ENCODE measurements at places on chromosomes 5 and 9.
A peak's percentile ranks its signal among the peaks of the same experiment; 100 is the strongest.

- no peak for DNase-seq
These were observed 105.9 kb upstream of the CDKN2B start for GRCh38 chr9:22114956-22115355.

DNA sequence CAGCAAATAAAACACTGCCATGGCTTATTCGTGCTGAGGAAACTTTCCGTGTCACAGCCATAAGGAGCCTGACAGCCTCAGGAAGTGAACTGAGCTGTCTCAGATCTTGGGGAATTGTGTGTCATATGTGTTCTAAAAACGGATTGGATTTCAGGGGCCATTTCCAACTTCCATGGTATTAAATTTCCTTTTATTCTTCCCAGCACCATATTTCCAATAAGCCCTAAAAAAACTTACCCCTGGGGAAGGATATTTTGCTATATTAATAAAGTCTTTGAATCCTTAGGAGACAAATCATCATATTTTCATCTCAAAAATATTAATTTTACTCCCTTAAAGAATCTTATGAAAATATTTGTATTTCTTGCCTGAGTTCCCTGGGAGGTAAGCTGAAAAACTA is 93.9 kb downstream of the LHFPL2 start:
- no peak for DNase-seq

DNA sequence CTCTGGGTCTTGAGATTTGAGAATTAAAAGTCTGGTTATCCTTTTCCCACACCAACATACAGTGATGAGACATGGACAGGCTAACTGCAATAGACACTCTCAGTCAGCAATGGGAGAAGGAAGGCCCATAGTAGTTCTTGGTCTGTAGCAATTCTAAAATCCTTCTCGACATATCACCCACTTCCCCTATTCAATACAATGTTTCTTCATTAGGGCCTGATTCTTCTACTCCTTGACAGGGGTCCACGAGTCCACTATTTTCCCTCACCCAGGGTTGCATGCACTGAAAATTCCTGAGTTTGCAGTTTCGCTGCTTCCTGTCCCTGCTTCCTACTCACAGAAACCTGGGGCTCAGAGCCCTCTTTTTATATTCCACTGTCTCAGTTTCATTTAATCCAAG is 402.8 kb downstream of the MAT2B start:
- no peak for DNase-seq

- no peak for DNase-seq
These were observed 351.4 kb upstream of the FTMT start for GRCh38 chr5:121500310-121500709.

DNA sequence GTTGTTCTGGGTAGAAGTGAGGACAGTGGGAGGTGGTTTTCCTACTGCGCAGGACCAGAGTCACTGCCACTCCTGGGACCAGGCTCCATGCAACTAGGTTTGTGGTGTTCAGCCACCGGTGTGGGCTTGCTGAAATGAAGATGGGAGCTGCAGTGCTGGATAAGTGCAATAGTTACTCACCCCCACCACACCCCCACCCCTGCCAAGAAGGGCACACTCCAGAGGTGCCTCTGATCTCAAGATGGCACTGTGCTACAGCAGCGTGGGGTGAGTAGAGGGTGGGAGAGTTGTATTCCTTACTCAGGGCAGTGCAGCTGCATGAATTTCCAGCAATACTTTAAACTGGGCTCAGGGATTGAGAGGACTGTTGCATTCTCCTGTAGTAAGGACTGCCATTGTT is 187.4 kb upstream of the TLX3 start:
- no peak for DNase-seq

GRCh38 chr9:89234205-89235067 is 55.8 kb upstream of the SHC3 start:
- peak; percentile 6 for DNase-seq

DNA sequence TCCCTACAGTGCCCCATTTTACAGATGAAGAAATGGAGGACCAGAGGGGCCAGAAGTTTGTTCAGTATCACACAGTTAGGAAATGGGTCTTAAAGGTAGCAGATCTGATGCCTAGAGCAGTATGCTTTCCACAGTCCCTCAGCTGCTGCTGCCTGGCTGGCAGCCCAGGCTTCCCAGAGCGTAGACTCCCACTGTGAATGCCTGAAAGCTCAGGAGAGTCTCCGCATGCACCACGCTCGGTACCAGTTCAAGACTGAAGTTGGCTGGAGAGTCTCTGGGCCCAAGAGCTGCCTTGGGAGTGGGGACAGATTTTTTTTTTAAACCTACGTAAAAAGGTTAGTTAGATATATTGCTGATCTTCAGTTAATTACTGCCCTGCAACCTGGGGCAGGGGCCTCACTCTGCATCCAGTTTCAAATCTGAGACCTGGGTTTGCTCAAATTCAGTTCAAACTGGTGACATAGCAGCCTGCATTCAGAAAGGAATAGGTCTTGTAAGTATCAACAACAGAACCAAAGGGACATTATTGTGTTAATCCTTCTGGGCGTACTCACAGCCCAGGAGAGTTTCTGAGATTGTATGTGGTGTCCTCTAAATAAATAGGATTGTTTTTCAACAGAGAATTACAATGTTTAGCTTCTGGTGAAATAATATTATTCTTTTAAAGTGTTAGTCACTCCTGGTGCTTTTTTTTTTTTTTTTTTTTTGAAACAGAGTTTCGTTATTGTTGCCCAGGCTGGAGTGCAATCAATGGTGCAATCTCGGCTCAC is 8.3 kb downstream of the NANS start:
- no peak for DNase-seq

GRCh38 chr9:14063756-14064155 is 250.2 kb downstream of the NFIB start:
- no peak for DNase-seq

DNA sequence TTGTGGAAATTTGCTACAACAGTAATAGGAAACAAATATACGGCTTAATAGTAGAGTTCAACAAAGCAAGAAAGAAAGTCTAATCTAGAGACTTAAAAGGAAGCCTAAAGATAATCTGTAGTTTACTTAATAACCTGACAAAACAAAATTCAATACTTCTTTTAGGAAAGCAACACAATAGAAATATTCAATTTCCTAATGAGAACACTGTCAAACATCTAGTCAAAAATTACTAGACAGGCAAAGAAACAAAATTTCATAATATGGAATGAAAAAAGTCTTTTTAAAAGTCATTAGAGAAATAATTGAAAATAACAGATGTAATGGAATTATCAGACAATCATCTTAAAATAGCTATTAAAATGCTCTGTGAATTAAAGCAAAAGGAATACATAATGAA is 692.5 kb upstream of the ADAMTS16 start:
- no peak for DNase-seq

DNA sequence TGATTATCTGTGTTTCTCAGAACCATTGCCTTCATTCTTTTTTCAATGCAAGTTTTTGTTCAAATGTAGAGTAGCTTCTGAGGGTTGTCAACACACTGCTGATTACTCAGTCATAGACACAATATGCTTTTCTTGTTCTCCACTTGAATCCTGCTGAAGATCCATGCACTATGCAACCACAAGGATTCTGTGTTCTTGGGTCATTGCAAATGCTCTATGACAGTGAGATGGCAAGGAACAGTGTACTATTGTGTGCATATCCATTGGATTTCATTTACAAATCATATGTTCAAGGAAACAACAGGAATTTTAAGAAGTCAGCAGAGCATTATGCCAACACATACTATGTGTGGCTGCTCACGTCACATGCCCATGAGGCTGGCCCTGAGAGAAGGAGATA is 1590.2 kb downstream of the EFNA5 start:
- DNase-seq: no peak

GRCh38 chr9:36937951-36938350 is 96.1 kb downstream of the PAX5 start:
- no peak for DNase-seq

DNA sequence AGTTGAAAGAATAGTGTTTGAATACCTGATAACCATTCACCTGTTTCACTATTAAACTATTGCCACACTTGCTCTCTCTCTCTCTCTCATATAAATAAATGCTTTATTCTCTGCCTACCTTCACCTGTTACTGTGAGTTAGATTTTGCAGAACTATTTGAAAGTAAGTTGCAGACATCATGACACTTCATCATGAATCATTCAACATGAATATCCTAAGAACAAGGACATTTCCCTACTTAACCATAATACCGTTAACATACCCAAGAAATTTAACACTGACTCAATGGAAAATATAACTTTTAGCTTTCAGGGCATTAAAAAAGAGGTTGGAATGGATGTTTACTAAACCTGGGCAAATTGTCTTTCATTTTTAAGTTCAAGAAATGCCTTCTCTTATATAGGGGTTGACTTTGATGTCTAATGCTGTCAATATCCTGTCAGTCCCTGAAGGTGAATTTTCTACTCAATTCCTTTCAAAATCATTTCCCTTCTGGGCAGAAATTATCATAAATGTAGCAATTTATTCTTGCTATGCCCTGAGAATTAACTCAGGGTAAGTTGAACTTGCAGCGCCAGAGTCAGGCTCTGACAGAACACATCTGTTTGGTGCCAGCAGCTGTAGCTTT is 582.6 kb upstream of the TLE4 start:
- DNase-seq: no peak

GRCh38 chr9:137878146-137878941 is 762 bp downstream of the CACNA1B start:
- no peak for DNase-seq

DNA sequence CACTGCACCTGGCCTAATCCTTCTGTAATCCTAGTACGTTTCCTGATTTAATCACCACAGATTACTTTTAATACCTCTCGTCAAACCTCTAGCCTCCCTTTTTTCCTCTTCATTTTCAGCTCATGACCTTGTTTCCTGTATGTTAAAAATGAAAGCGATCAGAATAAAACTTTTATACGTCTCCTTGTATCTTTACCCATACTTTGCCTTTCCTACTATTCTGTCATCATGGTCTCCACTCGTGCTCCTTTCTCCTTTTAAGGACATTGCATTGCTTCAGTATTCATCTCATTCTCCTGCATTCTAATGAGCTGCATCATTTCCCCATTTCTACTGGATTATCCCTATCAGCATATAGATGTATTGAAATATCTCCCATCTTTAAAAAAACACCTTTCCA is 8.5 kb downstream of the CDC42SE2 start:
- no peak for DNase-seq

DNA sequence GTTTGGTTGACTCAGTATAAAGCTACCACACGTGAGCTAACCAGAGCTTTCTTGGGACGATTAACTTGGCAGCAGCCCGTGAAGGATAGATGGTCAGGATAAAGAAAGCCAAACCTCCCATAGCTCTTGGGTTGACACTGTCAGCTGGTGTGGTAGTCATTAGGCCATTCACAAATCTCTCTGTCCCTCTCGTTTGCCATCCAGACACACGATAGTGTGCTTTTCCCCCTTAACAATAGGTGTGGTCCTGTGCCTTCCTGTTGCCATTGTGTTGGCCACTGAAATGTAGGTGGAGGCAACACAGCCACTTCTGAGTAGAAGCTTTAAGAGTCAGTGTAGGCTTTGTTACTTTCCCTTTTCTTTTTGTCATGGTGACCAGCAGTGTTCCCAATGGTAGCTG is 11.7 kb downstream of the OR13J1 start:
- no peak for DNase-seq

DNA sequence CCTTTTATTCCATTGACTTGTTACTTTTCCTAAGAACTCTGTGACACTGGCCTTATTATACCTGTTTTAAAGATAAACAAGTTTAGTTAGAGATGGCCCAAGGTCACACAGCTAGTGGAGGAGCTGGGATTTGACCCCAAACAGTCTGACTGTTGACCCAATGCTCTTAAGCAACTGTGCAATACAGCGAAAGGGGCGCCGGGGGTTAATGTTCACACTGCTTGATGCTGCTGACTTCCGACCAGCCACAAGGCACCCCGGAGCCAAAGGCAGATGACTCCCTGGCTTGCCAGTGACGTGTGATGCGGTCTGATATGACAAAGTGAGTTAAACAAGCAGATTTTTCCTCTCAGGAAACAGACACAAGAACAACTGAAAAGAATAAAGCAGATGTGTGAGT is 23.9 kb downstream of the PIK3R1 start:
- peak; percentile 61 for DNase-seq

- no peak for DNase-seq
These were observed 3.1 kb downstream of the ANXA1 start for GRCh38 chr9:73154722-73155121.

DNA sequence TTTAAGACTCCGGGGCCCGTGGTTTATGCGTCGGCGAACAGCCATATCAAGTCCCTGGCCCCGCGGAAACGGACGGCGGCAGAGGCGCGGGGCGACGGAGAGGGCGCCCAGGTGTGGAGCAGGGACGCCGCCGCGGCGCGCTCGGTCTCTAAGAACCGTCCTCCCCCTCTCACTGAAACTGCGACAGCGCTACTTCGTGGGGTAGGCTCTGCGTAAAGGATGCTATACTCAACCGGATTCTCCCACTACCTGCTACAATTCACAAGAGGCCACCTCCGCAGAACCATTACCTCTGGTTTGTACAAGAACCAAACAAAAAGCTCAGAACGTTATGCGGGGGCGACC is 404 bp downstream of the MRNIP start:
- DNase-seq: peak; percentile 7

DNA sequence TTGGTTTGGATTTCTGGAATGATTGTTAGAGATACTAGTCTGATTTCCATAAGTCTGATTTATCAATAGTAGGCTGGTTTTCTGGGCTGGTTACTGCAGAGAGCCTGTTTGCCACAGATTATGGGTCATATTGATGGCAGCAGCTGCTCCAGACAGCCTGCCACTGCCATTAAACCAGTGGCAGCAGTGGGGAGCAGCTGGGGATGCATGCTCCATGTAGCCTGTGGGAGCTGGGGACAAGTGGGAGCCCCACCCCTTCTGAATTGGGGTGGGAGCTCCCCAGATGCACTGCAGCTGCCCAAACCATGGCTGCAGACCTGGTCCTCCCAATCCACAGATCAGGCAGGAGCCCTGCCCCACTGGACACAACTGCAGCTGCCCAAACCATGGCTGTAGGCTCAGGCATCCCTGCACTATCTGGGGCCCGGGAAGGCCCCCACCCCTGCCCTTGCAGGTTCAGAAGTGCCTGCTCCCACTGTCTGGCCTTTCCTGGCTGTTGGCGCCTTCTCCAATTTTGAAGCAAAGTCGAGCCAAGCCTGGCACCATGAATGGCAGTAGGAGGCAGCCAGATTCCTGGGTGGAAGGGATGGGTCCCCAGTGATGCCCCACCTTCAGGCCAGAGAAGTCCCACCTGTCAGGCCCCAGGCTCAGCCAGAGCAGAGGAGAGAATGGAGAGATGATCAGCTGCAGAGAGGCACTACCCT is 402.9 kb upstream of the TYRP1 start:
- no peak for DNase-seq

- no peak for DNase-seq
These were observed 578 bp upstream of the TNFAIP8 start for GRCh38 chr5:119355244-119355638.

Measured in activated naive CD8-positive, alpha-beta T cell treated with anti-CD3 and anti-CD28 coated beads, Interleukin-2, amount 50 U/mL, for 16 hours (primary cell).